Esophagus squamous epithelium (tissue), 5 donors: ENCODE measurements at places on chromosomes 1 and 21.

DNA sequence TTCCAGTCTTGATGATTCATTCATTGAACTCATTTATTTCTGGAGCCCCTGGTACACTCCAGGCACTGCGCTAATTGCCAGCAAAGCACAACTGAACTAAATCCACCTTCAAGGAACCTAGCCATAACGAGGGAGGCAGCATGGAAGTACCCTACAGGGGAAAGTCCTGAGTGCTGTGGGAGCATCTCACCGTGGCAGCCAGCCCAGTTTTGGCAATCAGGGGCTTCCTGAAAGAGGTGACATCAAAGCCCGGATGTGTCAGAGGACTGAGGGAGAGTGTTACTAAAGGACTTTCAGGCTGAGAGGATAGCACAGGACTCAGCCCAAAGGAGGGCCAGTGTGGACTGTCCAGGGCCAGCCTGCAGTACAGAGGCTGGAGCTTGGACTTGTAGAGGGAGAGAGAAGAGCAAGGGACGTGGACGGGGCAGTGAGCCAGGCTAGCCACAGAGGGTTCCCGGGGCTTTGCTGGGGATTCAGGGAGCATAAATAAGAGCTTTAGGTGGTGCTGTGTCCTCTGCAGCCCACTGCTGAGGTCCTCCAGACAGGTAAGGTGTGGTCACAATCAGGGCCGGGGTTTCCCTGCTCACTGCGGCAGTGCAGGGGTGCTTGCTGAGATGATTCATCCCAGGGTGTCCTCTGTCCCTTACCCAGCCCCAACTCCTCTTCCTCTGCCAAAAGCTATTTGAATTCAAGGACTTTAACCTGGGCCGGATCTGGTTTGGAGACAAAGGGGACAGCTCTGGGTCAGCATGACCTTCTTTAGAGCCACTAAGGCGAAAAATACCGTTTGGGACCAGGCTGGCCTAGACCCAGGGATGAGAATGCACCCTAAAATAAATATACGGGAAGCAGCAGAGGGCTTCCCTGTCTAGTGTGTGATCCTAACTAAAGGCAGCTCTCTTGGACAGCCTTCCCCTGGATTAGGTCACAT, 128.3 kb downstream of the EDEM3 start:
- no peak for DNase-seq
- H3K27ac ChIP-seq: peak overlapping the region; percentile 24
- no peaks in the 10 kb centered on the region for H3K36me3 ChIP-seq
- H3K27me3 ChIP-seq: no peaks in the 10 kb centered on the region

GRCh38 chr1:29550119-29550841, 314.0 kb downstream of the PTPRU start:
- no peaks in the 10 kb centered on the region for H3K4me1 ChIP-seq
- H3K27ac ChIP-seq: no peak overlapping the region
- no peak overlapping the region for H3K4me3 ChIP-seq
- peaks cover 18% of the 10 kb centered on the region for H3K27me3 ChIP-seq

GRCh38 chr21:28344985-28345384, 647.7 kb downstream of the LTN1 start:
- H3K27ac ChIP-seq: no peak overlapping the region
- DNase-seq: no peak
- no peaks in the 10 kb centered on the region for H3K27me3 ChIP-seq
- no peaks in the 10 kb centered on the region for H3K36me3 ChIP-seq
- no peaks in the 10 kb centered on the region for H3K4me1 ChIP-seq
- H3K4me3 ChIP-seq: no peak overlapping the region

DNA sequence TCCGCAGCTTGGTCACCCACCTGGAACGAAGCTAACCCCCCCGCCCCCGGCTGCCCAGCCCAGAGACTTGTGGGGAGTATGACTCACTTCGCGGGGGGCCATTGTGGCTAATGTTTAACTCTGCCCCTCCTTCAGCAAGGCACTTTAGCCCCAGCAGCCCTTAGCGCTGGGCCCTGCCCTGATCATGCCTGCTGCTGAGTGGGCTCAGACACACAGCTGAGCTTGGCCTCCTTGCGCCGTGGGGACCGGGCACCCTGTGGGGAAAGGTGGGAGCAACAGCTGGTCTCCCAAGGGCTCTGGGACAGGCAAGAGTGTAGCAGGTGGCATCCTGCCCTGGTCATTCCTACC, 6.3 kb upstream of the LAD1 start:
- H3K36me3 ChIP-seq: no peaks in the 10 kb centered on the region
- peaks cover 57% of the 10 kb centered on the region for H3K4me1 ChIP-seq
- no peaks in the 10 kb centered on the region for H3K27me3 ChIP-seq

DNA sequence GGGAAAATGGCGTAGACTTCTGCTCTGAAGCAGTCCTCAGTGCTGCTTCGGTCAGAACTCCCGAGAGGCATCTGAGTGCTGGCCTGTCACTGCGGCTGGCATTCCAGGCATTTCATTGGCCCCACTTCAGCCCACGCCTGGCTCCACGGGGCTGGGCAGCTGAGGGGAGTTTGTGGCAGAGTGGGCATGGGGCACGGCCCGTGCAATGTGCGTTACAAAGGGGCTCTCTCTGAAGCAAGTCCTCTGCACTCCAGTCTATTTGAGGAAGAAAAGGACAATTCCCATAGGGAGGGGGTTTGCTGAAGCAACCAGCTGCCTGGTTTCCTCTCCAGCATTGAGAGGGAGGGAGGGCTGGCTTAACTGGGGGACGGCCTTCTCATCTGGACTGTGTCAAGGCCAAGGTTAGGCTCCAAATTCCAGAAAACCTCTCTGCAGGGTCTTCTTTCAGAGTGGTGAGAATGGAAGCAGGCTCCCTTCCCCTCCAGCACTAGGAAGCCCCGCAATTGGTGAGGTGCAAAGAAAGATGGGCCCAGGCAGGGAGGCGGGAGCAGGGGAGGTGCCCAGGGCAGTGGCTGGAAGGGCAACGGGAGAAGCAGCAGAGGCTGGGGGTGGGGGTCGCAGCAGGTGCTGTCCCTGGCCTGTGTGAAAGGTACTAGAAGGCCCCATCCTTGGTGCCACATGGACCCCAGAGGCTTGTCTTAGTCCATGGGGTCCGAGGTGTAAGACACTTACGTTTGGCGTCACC, 21.1 kb upstream of the GPR157 start:
- H3K27me3 ChIP-seq: no peaks in the 10 kb centered on the region
- peaks cover 26% of the 10 kb centered on the region for H3K36me3 ChIP-seq
- H3K27ac ChIP-seq: no peak overlapping the region
- no peaks in the 10 kb centered on the region for H3K4me1 ChIP-seq
- no peak for DNase-seq

- no peaks in the 10 kb centered on the region for H3K36me3 ChIP-seq
- no peaks in the 10 kb centered on the region for H3K27me3 ChIP-seq
- H3K27ac ChIP-seq: no peak overlapping the region
- no peaks in the 10 kb centered on the region for H3K4me1 ChIP-seq
These were observed 41.2 kb upstream of the CR1L start for GRCh38 chr1:207603777-207604176.

GRCh38 chr1:10539411-10540043, 64.8 kb downstream of the PEX14 start:
- no peaks in the 10 kb centered on the region for H3K27me3 ChIP-seq
- H3K4me3 ChIP-seq: no peak overlapping the region
- H3K27ac ChIP-seq: peak overlapping the region; percentile 61
- DNase-seq: no peak

DNA sequence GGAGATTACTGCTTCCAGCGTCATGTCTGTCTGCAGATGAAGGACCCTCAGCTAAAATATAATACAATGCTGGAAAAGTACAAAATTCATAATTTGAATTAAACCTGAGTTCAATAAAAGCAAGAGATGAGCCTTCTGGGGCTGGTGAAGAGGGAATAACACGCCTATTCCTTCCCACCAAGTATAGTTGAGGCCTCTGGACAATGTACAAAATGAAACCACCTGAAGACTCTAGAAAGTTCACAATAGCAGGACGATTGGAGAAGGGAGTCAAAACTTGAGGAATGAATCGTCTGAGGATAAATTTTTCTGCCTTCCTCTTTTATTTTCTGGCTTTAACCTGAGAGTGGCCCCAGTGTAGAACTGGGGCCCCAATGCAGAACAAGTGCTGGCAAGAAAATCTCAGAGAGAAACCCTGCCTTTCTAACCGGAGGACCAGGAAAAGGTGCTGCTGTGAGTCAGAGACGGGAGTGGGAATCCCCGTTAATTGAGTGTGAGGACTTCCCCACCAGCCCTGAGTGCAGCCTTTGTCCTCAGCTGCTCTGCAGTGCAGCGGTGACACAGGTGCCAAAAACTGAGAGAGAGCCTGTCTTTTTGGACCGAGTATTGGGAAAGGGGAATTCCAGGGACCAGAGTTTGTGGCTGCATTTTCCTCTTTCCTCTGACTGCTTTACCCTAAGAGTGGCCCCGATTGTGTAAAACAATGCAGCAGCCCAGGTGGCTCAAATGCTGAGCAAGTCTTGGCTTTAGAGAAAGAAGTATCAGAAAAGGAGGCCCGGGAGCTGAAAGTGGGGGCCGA, 264.9 kb downstream of the DYRK1A start:
- no peak for DNase-seq
- H3K4me3 ChIP-seq: no peak overlapping the region
- H3K27ac ChIP-seq: no peak overlapping the region
- peaks cover 35% of the 10 kb centered on the region for H3K4me1 ChIP-seq
- H3K36me3 ChIP-seq: no peaks in the 10 kb centered on the region
